ENCODE measurements at places on chromosomes 2 and 18.

DNA sequence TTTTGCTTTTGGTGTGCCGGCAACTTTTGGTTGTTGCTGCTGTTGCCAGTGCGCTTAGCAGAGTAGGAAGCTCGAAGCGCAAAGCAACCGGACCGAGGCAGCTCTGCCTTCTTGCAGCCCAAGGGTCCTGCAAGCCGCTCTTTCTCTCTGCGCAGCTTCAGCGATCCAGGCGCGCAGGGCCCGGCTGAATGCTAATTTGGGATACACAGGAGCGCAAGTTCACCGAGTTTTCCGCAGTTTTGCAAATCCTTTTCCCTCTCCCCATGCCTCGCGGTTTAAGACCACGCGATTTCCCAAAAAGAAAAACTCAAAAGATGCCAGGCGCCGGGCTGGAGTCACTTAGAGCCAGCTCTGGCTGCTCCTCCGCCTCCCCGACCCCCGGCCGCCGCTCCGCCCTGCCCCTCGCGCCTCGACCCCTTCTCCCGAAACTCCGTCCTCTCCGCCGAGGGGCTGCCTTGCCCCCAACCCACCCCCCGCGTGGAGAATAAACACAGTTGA lies 13.5 kb upstream of the SIX3 start:
- no peak for DNase-seq

DNA sequence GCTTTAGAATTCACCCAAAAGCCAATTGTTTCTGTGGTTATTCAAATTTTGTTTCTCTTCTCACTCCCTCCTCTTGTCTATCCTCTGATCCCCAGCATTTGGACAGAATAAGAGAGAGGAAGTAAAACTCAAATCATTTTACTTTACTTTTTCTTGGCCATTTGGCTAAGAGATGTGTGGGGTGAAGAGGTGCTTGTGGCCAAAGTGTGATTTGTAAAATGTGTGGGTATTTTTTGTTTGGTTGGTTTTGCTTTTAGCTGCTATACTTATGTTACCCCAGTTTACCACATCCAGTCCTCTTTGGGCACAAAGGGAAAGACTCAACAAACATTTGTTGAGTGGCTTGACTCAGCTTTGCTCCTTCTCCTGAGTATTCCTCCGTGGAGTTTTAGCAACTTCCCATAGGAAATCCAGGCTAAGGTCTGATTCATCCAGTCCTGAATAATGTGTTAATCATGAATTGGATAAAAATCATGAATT lies 109.1 kb upstream of the CYP1B1 start:
- no peak for DNase-seq

- DNase-seq: no peak
Measured at GRCh38 chr2:11254100-11254536, 90.3 kb downstream of the ROCK2 start.

GRCh38 chr2:120533625-120534024 lies 187.7 kb downstream of the INHBB start:
- DNase-seq: no peak

GRCh38 chr2:210399440-210400041 lies 77.0 kb downstream of the LANCL1 start:
- no peak for DNase-seq

- peak; percentile 72 for DNase-seq
Measured at GRCh38 chr18:11689669-11690565, 853 bp downstream of the GNAL start.

GRCh38 chr2:236654496-236654895 lies 84.9 kb downstream of the ACKR3 start:
- DNase-seq: no peak

- no peak for DNase-seq
Measured at GRCh38 chr18:75489493-75490190, 62.1 kb upstream of the SMIM21 start.

DNA sequence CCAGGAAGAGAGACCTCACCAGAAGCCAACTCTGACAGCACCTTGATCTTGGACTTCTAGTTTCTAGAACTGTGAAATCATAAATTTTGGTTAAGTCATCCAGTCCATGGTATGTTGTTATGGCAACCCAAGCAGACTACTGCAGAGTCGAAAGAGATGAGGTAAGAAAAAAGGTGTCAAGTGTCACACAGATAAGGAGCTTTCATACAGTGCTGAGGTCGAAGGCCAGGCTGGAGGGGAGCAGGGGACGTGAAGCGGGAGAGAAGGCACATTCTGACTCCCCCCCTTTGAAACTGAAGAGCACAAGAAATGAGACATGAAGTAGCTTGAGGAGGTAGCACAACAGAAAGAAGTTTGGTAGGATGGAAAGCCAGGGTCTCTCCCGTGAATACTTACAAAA lies 110.4 kb downstream of the ALK start:
- peak; percentile 12 for DNase-seq

- DNase-seq: no peak
Measured at GRCh38 chr2:14292964-14293363, 339.6 kb upstream of the LRATD1 start.

Data from nephron progenitor cell (in vitro differentiated cells).